ENCODE measurements at places on chromosomes 12 and 14. TPM values are rescaled to one million over a fixed set of nuclear protein-coding genes. Genes with fewer than 3 reads are reported as not detected.

The CLEC7A gene
- polyA plus RNA-seq: 0.02 TPM

The SDSL gene
- 6.1 TPM for polyA plus RNA-seq

The PSMC6 gene
- polyA plus RNA-seq: 43.7 TPM

The SYT1 gene
- polyA plus RNA-seq: 9.0 TPM

The BCDIN3D gene
- polyA plus RNA-seq: 2.5 TPM

The SLC38A4 gene
- 0.18 TPM for polyA plus RNA-seq

The VSIG10 gene
- 9.3 TPM for polyA plus RNA-seq

The SYCP3 gene
- polyA plus RNA-seq: not detected

The IFNG-AS1 gene
- not detected for polyA plus RNA-seq

The MUCL1 gene
- polyA plus RNA-seq: 1.7 TPM
